NCI-H526 (cell line): ENCODE measurements at places on chromosomes 3 and 15.

DNA sequence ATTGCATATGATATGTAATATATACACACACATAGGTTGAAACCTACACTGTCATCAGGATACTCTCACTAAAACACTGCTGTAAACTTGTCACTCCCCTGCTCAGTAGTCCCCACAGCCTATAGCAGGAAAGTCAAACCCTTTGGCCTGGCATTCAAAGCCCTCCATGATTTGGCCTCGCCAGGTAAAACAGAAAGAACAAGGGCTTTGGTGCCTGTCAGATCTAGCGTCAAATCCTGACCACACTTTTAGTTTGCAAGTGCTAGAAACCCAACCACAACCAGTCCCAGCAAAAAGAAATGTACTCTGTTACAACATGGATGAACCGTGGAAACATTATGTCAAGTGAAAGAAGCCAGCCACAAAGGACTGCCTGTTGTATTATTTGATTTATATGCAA lies 11.4 kb downstream of the CRABP1 start:
- no peak for DNase-seq

DNA sequence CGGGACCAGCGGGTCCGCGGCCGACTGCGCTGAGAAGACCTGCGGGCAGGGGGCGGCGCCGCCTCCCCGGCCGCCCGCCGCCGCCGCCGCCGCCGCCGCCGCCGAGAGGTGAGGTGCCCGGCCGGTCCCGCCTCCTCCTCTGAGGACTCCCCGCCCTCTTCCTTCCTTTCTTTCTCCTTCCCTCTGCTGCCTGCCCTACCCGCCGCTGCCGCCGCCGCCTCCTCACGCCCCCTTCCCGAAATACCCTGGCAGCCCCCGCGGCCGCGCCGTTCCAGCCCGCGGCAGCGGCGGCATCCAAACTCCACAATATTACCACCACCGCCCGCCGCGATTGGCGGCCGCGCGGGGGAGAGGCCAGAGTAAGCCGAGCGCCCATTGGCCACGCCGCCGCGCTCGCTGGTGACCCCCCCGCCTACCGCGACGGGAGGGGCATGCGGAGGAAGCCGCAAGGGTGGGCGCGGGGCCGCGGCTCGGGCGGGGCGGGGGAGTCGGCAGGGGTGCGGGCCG lies 61.8 kb upstream of the ANKRD28 start:
- DNase-seq = peak; percentile 94

GRCh38 chr3:12752809-12753208 lies 6.2 kb downstream of the TMEM40 start:
- DNase-seq = peak; percentile 29

- no peak for DNase-seq
These were observed 52.6 kb downstream of the LRRC28 start for GRCh38 chr15:99303907-99304306.
